ENCODE measurements at places on chromosomes 3 and 15.

GRCh38 chr3:57803647-57804081 lies 47.6 kb downstream of the SLMAP start:
- no peak for DNase-seq

- DNase-seq, result no peak
Observed at GRCh38 chr3:72086743-72087087, 301.8 kb upstream of the PROK2 start.

DNA sequence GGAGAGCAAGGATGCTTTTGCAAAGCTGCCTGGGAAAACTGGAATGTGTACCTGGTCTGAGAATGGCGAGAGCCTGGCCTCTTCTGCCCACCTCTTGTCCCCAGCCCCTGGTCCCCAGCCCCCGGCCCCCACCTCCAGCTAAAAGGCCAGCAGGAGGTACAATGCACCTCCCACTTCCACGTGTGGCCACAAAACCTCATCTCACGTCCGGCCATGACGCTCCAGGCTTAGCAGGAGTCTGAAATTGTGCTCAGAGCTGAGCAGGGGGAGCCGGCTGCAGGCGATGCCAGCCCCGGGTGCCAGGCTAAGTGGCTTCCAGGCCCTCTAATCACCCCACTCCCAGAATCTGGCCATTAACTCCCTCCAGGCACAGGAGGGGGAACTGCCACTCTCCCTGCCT lies 83.1 kb upstream of the PRR20G start:
- DNase-seq, result no peak

GRCh38 chr15:84816694-84817465 lies at the start of gene ALPK3:
TSS of gene ALPK3 (plus strand) at chr15:84817356. CDS start at chr15:84817453, 97 bp downstream.
- peak; percentile 72 for DNase-seq

DNA sequence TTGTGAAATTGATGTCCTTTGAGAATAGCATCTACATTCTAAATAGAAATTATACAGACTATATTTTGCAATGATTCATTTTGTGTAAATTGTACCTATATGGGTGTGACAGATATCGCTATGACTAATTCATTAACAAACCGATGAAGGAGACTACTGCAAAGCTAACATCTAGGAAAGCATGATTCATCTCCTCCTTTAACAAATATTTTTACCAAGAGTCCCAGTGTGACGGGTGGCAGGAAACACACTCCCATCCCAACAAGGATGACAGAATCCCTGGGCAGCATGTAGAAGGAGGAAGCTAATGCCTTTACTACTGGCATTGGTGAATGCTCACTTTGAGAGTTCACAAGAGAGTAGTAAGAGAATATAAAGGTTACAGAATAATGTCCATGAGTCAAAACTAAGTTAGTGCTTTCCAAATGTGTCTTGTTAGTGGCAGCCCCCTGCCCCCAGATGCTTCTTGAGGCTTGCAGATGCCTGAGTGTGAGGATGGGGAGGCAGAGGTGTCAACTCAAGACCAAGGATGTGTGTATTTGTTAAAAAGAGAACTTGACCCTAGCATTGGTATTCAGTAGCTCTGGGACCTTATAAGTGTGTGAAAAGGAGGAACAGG lies 180.6 kb downstream of the FMN1 start:
- DNase-seq, result no peak

All from kidney (tissue), 22 donors.